NCI-H2081 (cell line): ENCODE measurements at places on chromosomes 7 and 10.

DNA sequence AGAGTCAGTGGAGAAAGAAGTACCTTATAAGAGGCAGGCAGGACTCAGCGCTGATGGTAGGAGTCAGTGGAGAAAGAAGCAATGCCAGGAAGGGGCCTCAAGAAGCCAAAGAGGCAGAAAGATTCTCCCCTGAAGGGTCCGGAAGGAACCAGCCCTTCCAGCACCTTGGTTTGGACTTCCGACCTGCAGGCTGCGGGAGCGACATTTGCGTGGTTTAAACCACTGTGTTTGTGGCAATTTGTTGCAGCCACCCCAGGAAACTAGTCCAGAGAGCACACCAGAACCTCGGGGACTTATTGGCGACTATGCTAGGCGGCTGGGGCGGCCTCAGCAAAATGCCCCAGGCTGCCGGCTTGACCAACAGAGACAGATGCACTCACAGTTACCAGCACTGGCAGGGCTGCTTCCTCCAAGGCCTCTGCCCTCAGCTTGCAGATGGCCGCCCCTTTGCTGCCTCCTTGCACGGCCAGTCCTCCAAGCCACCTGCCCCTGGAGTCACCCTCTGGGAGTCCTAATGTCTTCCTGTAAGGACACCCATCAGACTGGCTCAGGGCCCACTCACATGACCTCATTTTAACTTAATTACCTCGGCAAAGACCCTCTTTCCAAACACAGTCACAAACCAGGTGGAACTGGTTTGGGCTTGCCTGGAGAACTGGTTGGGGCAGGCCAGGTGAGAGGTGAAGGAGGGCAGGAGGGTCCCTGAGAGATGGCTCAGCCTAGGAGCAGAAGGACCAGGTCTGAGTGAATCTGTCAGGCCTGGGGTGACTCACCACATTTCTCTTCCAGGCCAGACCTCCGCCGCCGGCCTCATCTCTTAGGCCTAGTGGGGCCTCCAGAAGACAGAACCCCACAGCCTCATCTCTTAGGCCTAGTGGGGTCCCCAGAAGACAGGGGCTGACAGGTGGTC lies 26.1 kb downstream of the CALML3 start:
- DNase-seq, result no peak

- no peak for DNase-seq
Observed at GRCh38 chr10:22700489-22700888, 13.9 kb downstream of the PIP4K2A start.

- no peak for DNase-seq
Observed at GRCh38 chr7:120729245-120729644, 128.7 kb downstream of the TSPAN12 start.

GRCh38 chr7:55325371-55325792 lies 39.8 kb upstream of the LANCL2 start:
- no peak for DNase-seq
